ENCODE measurements at places on chromosomes 2 and 18.

DNA sequence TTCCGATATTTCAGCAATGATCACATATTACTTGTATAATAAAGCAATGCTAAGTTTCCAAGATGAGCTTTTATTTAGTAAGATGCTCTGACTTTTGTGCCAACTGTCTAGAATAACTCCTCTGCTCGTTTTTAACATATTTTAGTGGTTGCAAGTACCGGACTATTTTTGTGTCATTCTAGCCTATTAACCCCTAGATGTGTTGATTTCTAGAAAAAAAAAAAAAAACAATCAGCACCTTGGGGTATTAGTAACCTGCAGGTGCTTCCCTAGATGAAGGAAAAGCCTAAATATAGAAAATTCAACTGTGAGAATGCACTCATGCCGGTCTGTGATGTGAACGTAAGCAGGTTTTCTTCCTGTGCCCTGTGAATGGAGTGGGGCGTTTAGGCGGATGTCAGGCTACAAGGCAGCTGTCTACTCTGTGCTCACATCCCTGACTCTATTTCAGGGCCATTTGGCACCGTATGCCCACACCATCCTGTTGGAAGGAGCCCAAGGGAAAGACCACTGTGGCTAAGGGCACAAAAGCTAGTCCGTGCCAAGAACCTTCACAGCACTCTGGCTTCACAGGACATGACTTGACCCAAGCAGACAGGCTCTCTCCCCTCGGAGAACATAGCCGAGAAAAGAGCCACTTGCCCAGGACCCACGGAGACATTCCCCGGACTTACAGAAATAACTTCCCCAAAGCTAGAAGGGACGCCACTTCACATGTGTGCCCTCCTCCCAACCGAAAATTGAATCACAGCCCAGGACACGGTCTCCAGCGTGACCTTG lies 60.9 kb upstream of the AGAP1 start:
- DNase-seq, result no peak

DNA sequence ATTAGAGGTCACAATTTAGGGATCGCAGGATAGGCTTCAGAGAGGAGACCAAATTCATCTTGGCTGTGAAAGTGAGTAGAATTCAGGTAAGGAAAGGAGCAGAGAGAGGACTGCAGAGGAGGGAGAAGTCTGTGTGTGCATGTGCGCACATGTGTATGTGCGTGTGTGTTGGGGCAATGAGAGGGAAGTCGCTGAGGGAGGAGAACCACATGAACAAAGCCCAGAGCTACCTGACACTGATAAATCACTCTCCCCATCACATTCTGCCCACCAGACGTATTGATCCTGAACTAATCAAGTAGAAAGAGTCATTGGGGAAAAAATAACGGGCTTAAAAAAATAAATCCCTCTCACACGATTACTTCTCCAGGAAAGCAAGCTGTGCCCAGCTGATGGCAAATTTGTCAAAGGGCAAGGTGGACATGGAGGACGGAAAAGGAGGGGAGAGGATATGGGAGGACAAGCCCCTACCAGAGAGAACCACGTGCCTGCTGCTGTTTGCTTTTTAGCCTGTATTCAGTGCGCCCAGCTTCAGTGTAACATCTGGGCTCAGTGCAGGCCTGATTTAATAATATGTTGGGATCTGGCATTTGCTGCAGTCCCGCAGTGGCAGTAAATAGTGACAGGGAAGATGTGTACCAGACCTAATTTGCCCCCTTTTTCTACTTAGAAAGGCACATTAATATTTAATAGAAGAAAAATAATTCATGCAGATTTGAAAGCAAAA lies 307.5 kb downstream of the C1D start:
- peak; percentile 45 for DNase-seq

DNA sequence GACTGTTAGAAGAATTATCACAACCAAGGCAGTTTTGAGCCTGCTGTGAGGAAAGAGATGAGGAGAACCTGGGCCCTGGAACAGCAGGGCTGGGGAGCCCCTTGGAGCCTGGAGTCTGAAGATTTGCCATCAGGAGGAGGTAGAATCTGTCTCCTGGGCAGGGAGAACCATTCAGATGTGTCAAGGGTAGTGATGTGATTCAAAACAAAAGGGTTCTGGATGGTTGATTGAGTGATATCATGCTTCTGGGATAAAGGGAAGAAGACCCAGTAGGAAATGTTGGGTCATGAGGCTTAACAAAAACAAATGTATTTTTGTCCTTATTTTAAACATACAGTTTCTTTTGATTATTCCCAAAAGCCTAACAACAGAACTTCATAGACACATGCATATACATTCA lies 28.6 kb downstream of the RNF144A start:
- DNase-seq, result no peak

- DNase-seq, result no peak
These were observed 114.6 kb downstream of the PHLPP1 start for GRCh38 chr18:62829936-62830335.

DNA sequence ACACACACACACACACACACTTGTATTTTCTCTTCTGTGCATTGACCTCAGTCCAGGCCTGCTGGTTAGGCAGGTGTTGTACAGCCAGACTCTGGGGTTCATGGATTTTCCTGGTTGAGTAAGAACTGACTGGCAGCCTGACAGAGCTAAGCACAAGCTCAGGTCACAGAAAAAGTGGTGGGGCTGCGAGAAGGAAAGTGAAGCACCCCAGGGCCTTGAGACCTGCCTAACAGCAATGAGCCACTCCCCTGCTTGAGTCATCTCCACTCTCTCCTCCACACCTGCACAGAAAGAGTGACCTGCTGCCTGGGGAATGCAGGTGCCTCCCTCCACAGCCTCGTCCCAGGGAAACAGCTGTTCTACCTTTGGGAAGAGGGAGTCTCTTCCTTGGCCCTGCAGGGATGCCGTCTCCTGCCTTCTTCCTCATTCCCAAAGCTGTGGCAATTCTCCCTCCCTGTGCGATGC lies 91.4 kb upstream of the LGALSL start:
- no peak for DNase-seq

DNA sequence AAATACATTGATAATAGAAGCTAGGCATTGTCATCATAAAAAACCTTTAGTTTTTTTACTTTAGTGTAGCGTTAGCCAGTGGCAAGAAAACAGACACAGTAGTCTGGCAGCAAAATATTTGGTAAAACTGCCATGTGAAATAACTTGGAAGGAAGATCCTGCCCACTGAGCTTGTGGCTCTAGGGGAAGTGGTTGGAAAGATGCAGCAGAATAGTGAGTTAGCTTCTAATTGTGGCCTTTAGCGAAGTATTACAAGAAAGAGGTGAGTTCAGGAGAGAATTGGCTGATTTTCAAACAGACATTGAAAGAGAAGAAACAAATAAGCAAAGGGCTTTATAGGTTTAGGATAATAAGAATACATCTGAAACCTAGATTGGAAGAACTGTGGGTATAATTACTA lies 1887.8 kb upstream of the CELF4 start:
- DNase-seq, result no peak

DNA sequence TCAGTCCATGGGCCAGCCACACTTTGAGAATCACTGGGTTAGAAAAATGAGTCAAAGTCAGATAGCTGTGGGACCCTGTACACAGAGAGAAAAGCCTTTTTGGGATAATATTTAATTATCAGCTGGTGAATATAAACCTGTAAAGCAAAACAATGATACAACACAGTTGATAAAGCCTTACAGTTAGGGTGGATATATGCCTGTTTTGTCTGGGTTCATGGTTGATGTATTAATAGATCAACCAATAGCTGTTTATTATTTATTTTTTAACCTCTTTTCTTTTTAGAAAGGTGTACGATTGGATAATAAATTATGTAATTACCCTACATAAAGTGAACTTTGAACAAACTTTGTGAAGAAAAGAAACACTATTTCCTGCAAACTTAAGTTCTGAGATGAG lies 145.6 kb downstream of the TDRD15 start:
- DNase-seq, result no peak

DNA sequence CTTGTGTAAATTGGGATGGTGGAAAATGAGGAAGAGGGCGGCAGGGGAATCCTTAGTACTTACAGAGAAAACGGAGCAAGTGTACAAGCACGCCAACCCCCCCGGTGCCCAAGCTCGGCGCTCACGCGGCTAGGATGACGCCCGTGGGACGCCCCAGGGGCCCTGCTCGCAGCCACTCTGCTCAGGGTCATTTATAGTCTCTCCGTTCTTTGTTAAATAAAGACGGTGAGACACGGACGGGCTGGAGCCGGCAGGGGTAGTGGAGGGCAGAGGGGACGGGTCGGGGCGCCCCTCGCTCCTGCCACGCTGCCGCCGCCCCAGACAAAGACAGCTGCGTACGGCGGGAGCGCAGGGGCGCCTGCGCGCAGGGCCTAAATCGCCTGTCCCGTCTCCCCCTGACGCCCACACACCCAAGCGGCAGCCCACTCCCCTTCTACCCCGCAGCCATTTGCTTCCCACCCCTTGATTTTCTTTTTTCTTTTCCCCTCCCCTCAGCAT lies 37.8 kb downstream of the PCBP1 start:
- peak; percentile 55 for DNase-seq

DNA sequence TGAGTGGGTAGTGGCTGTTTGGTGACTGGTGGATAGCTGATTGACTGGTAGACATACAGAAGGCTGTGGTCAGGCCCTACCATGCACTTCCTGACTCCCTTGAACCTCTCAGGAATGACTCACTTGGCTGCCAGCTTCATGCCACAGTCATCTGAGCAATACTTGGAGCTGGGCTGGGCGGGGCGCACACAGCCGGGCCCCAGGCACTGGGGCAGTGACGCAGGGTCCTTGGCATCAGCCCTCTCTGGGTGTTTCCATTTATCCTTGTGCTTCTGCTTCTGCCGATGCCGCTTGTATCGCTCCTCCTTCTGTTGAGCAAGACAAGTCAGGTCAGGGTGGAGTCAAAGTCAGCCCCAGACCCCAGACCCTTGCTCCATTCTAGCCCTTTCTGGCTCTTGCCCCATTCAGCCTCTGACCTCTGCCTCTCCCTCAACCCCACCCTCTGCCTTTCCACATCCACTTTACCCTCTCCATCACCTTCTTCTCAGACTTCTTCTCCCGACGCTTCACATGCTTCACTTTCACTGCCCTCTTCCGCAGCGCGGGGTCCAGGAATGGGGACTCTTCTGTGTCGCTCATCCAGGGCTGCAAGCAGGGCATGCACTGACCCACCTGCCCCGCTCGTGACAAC lies 3.0 kb upstream of the MBD1 start:
- DNase-seq, result no peak

DNA sequence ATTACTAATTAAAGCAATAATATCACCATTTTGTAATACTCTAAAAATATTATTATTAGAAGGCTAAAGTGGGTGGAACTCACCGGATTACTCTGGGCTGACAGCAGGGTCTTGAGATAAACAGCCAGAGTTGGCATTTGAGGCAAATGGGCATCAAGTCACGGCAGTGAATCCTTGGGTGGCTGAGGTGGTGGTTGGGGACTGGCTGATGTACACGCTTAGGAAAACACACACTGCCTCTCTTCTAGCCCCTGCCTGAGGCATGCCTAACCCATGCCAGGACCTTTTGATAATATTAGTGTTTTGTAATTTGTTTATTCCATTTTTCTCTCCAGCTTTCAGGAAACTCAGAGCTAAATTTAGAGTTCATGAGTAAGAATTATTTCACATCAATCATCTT lies 76.8 kb downstream of the ACKR3 start:
- no peak for DNase-seq

- no peak for DNase-seq
These were observed 483.5 kb upstream of the SALL3 start for GRCh38 chr18:78496079-78496478.

GRCh38 chr2:215461836-215462532 lies 26.1 kb upstream of the FN1 start:
- no peak for DNase-seq

GRCh38 chr2:85032621-85033020 lies 61.7 kb downstream of the KCMF1 start:
- no peak for DNase-seq

- DNase-seq, result no peak
These were observed 259.3 kb downstream of the SOX11 start for GRCh38 chr2:5951471-5951870.

DNA sequence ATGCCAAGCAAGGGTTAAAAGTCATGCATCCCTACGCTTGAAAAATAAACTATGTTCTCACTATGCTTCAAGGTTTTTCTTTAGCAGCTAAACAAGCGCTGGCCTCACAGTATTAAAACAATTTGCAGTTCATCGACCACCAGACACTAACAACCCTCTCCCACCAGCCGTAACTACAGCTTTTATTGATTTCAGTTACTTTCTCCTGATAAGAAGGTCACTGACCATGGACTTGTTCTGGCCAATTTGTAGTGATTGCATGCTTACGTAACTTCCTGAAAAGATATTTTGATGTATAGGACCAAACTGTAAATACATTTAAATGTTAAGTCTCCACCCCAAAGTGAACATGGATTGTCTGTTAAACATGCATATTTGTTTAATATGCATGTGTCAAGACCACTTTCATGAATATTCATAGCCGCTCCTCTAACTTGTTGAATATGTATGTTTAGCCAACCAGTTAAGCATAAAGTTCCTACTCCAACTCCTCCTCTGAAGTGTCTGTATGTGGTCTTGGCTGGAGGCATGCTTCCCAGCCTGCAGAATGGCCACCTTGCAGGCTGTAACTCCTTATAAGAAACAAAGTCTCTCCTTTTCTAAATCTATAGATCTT lies 1.7 kb upstream of the THOC1 start:
- no peak for DNase-seq

GRCh38 chr2:50719837-50720696 lies 311.9 kb downstream of the NRXN1 start:
- DNase-seq, result no peak

DNA sequence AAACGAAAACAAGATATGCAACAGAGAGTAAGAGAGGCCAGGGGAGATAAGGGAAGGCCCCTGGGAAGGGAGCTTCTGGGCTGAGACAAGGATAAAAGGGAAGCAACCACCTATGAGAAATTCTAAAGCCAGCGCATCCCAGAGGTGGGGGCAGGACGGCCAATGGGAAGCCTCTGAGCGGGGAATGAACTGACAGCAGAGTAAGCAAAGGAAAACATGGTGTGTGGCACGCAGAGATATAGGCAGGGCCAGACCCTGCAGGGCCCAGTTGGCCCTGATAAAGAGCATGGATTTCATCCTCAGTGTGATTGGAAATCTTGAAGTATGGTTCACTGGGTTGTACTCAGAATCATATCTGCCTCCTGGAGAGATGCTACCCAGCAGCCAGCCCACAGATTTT lies 78.7 kb downstream of the IRS1 start:
- peak; percentile 15 for DNase-seq

GRCh38 chr18:58183226-58183625 lies 139.2 kb downstream of the NEDD4L start:
- DNase-seq, result no peak

GRCh38 chr2:240998995-240999791 lies 775 bp downstream of the SNED1 start:
- peak; percentile 27 for DNase-seq

DNA sequence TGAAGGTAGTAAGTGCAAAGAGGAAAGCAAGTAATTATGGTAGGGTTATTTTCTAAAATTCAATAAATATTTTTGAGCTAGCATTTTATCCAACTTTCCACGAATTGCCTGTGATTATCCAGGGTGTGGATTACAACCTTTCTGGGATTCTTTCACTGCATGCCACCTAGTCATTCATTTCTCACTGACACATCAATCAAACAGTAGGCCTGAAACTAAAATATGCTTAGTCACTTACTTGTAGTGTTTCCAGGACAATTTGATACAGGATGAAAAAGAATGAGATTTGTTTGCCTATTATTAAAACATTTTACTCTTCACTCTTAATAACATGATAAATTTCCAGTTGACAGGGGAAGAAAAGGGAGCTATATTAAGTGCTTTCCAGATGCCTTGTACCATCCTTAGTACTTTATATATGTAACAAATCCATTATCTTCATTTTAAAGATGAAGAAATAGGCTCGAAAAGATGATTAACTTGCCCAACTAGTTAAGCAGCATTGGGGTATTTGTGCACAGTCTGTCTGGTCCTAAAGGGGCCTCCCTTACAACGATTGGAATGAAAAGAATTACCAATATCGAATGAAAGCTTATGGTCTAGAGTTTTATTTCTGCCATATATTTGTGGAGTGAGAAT lies 70.4 kb downstream of the KCTD1 start:
- DNase-seq, result no peak
